ENCODE measurements at places on chromosomes 1 and 21.

DNA sequence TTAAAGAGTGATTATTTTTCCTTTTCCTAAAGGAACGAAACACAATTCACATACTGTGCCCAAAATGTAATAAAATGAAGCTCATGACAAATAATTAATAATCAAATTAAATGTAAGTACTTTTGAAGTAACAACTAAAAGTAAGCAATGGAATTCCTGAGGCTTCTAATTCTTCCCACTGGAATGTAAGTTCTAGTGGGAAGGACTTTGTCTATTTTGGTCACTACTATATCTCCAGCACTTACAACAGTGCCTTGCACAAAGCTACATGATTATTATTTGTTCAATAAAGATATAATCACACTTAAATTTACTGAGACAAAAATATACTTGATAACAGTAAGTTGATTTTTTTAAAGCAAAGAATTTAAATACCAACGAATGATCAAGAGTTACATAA is 128.8 kb downstream of the COQ8A start:
- DNase-seq: no peak

DNA sequence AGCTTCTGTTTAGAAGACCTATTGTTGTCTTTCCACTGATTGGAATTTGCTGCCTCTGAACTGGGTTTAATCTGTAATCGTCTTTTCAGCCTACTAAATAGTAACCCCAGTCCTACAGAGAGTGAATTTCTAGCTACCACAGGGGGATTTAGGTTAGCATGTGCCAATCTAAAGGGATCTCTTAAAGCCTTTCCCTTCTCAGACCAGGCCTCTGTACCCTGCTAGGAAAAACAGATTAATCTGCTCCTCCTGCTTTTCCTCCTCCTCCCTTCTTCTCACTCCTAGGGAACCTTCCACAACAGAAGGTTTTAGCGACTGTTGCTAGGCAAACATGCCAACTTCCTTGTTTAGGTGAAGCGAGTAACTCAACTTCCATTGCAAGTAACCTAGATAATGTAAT is 1.3 kb upstream of the RC3H1 start:
- no peak for DNase-seq

DNA sequence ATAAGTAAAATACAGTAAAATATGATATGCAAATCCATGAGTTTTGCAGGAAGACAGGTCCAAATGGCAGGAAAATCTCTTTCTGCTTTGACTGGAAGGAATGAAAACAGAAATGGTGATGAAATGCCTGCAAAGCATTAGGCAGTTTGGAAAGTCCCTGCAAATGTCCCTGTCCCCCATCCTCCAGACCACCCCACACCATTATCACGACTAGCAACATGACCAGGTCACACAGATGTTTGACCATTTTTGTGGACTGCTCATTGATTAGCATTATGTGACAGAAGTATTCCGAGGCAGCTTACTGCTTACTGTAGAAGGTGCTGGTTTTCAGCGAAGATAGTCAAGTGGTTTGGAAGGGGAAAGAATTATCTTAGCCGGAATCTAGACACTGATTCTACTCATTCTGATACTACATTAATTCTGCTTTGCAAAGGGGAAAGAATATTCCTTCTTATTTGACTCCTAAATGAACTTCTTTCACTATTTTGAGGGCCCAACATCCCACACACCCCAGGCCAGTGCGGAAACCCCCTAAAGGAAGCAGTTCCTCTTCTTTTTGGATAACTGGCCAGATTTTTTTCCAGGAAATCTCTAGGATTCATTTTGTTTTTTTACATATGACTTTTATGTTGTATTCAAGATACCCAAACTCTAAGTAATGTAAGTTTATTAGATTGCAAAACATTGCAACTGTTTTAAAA is 9.5 kb upstream of the CR2 start:
- DNase-seq: no peak

GRCh38 chr1:80893115-80893514 is 907.6 kb upstream of the ADGRL2 start:
- no peak for DNase-seq

DNA sequence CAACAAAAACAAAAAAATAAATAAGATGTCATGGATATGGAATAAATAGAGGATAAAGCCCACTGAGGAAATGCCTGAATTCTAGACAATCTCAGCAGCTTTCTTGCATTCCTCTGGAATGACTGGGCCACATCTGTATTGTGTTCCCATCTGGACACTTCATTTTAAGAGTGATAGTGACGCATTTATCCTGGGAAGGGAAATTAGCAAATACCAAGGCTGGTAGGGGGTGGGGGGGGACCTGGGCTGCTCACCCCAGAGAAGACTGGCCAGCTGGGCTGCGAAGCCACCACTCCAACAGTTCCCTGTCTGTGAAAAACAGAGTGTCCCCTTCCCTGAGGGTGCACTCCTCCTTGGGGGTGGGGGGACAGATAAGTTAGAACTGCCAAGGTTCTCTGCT is 106.3 kb downstream of the HIVEP3 start:
- DNase-seq: no peak

Data from CD4-positive, alpha-beta T cell treated with Interleukin-6 for 4 hours (primary cell).